ENCODE measurements at places on chromosomes 2 and 18.

DNA sequence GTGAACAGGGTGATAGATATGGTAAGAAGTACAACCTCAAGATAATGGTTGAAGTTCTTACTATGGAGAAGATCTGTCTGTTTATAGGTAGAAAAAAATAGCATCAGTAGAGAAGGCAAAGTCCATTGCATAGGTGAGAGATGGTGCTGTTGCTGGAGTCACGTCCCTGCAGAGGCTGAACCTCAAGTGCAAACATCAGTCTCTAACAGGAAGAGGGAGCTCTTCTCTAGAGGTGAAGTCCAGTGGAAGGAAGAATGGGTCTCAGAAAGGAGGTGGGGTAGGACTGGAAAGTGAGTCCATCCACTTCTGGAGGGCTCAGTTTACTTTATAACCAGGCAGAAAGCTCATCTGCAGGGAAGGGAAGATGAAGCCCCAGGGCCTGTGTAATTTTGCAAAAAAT lies 337.7 kb downstream of the MEIS1 start:
- DNase-seq = no peak
- no peak overlapping the region for H3K27ac ChIP-seq
- H3K36me3 ChIP-seq = no peaks in the 10 kb centered on the region
- H3K27me3 ChIP-seq = no peaks in the 10 kb centered on the region

- peaks cover 12% of the 10 kb centered on the region for H3K4me1 ChIP-seq
- no peaks in the 10 kb centered on the region for H3K36me3 ChIP-seq
- H3K4me3 ChIP-seq = no peak overlapping the region
- DNase-seq = no peak
- H3K27me3 ChIP-seq = no peaks in the 10 kb centered on the region
These were observed 9.7 kb downstream of the PMAIP1 start for GRCh38 chr18:59909289-59910036.

GRCh38 chr2:119475225-119475856 lies 43.7 kb downstream of the TMEM37 start:
- DNase-seq = peak; percentile 72
- no peak overlapping the region for H3K27ac ChIP-seq
- no peaks in the 10 kb centered on the region for H3K36me3 ChIP-seq
- H3K27me3 ChIP-seq = no peaks in the 10 kb centered on the region
- peaks cover 4% of the 10 kb centered on the region for H3K4me1 ChIP-seq

- peaks cover 29% of the 10 kb centered on the region for H3K4me1 ChIP-seq
- no peaks in the 10 kb centered on the region for H3K36me3 ChIP-seq
- H3K27me3 ChIP-seq = no peaks in the 10 kb centered on the region
- H3K4me3 ChIP-seq = no peak overlapping the region
These were observed 141.1 kb downstream of the IRS1 start for GRCh38 chr2:226658555-226658954.

GRCh38 chr18:52394602-52395001 lies 54.6 kb downstream of the DCC start:
- no peaks in the 10 kb centered on the region for H3K36me3 ChIP-seq
- H3K4me1 ChIP-seq = no peaks in the 10 kb centered on the region
- no peaks in the 10 kb centered on the region for H3K27me3 ChIP-seq
- H3K4me3 ChIP-seq = no peak overlapping the region
- DNase-seq = no peak
- H3K27ac ChIP-seq = no peak overlapping the region

GRCh38 chr2:234951664-234952269 lies at the start of gene SH3BP4:
Gene SH3BP4 (plus strand): TSS chr2:234952017. CDS start chr2:235035003, 82,986 bp downstream.
- no peaks in the 10 kb centered on the region for H3K36me3 ChIP-seq
- peaks cover 32% of the 10 kb centered on the region for H3K4me1 ChIP-seq

DNA sequence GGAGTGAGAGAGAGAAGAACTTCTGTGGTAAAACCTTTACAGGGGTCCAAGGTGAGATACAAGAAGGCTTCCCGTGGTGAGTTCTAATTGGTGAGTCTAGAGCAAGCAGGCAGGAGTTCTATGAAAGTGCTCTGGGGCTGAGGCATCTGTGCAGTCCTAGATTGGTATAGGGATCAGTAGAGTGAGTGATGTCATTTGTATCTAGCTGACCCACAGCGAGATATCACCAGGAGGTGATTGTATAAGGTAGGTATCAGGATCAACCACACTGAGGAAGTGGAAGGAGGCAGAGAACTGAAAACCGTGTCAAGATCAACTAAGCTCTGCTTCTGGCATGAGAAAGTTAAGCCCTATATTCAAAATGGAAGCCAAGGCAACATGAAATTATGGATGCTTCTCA lies 1648.9 kb upstream of the TMEFF2 start:
- H3K27ac ChIP-seq = no peak overlapping the region
- H3K27me3 ChIP-seq = no peaks in the 10 kb centered on the region
- H3K4me3 ChIP-seq = no peak overlapping the region
- DNase-seq = no peak

DNA sequence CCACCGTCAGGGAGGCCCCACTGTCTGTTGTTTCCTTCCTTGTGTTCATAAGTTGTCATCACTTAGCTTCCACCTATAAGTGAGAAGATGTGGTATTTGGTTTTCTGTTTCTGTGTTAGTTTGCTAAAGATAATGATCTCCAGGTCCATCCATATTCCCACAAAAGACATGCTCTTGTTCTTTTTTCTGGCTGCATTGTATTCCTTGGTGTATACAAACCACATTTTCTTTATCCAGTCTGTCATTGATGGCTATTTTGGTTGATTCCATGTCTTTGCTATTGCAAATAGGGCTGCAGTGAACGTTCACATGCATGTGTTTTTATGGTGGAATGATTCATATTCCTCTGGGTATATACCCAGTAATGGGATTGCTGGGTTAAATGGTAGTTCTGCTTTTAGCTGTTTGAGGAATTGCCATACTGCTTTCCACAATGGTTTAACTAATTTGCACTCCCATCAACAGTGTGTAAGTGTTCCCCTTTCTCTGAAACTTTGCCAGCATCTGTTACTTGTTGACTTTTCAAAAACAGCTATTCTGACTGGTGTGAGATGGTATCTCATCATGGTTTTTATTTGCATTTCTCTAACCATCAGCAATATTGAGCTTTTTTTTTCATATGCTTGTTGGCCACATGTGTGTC lies 156.6 kb upstream of the NOSTRIN start:
- no peak overlapping the region for H3K4me3 ChIP-seq
- no peak for DNase-seq
- H3K27ac ChIP-seq = no peak overlapping the region
- H3K36me3 ChIP-seq = no peaks in the 10 kb centered on the region
- no peaks in the 10 kb centered on the region for H3K27me3 ChIP-seq

- H3K4me1 ChIP-seq = no peaks in the 10 kb centered on the region
- no peaks in the 10 kb centered on the region for H3K27me3 ChIP-seq
- no peak overlapping the region for H3K4me3 ChIP-seq
- H3K27ac ChIP-seq = no peak overlapping the region
- no peak for DNase-seq
- no peaks in the 10 kb centered on the region for H3K36me3 ChIP-seq
These were observed 60.3 kb upstream of the TTC21B start for GRCh38 chr2:166013878-166014277.

- H3K36me3 ChIP-seq = no peaks in the 10 kb centered on the region
- no peak overlapping the region for H3K27ac ChIP-seq
- no peaks in the 10 kb centered on the region for H3K27me3 ChIP-seq
- no peak overlapping the region for H3K4me3 ChIP-seq
These were observed 67.5 kb downstream of the ACSL3 start for GRCh38 chr2:222928335-222928734.

- H3K4me3 ChIP-seq = peak overlapping the region; percentile 63
- peaks cover 41% of the 10 kb centered on the region for H3K4me1 ChIP-seq
- H3K36me3 ChIP-seq = no peaks in the 10 kb centered on the region
These were observed 1.1 kb downstream of the ID2 start for GRCh38 chr2:8682719-8683667.

DNA sequence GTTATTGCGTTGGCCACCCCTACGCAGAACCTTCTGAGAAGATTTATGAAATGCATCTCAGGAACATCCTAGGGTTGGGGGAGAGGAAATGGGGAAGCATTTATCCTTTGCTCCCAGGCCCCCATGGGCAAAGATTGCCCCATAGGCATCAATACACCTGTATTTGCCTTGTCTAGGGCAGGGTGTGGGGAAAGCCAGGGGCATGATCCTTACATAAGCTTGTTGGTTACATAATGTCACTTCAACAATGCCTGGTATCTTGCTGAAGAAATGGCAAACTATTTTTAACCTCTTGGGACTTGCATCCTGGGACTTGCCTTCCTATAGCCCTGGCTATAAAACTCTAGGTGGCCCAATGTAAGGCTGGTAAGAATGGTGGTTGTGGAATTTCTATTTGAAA lies 53.9 kb upstream of the SPRED2 start:
- H3K27ac ChIP-seq = no peak overlapping the region
- H3K4me1 ChIP-seq = no peaks in the 10 kb centered on the region
- DNase-seq = no peak
- no peaks in the 10 kb centered on the region for H3K36me3 ChIP-seq
- H3K4me3 ChIP-seq = no peak overlapping the region

DNA sequence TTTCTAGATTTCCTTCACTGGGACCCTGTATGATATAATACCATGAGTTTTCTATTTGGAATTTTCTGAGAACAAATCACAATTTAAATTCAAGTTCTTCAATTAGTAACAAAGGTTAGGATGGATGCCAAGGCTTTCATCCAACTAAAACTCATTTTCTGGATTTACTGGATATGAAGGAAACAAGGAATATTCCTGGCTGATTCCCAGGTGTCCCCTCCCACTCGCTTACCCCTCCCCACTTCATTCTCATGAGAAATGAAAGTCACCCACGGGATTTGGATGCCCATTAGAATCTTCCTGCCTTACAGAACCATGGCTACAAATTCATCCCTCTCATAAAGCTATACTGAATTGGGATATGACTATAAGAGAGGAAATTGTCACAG lies 40.0 kb downstream of the RNU4ATAC start:
- no peaks in the 10 kb centered on the region for H3K27me3 ChIP-seq
- no peak for DNase-seq
- peaks cover 15% of the 10 kb centered on the region for H3K4me1 ChIP-seq
- no peak overlapping the region for H3K4me3 ChIP-seq
- H3K27ac ChIP-seq = no peak overlapping the region
- H3K36me3 ChIP-seq = no peaks in the 10 kb centered on the region
